ENCODE measurements at places on chromosomes 1 and 21.

GRCh38 chr21:37164742-37165141, 91.7 kb downstream of the TTC3 start:
- H3K27ac ChIP-seq: no peak overlapping the region
- peaks cover 3% of the 10 kb centered on the region for H3K4me1 ChIP-seq
- H3K27me3 ChIP-seq: no peaks in the 10 kb centered on the region
- H3K36me3 ChIP-seq: 0 out of 2 replicates have a peak, but pooled peaks cover 11% of the 10 kb centered on the region

- no peak overlapping the region for H3K4me3 ChIP-seq
- no peaks in the 10 kb centered on the region for H3K36me3 ChIP-seq
- no peak for DNase-seq
- peaks cover 41% of the 10 kb centered on the region for H3K4me1 ChIP-seq
- no peaks in the 10 kb centered on the region for H3K27me3 ChIP-seq
Measured at GRCh38 chr1:52659356-52659755, 26.4 kb downstream of the SHISAL2A start.

DNA sequence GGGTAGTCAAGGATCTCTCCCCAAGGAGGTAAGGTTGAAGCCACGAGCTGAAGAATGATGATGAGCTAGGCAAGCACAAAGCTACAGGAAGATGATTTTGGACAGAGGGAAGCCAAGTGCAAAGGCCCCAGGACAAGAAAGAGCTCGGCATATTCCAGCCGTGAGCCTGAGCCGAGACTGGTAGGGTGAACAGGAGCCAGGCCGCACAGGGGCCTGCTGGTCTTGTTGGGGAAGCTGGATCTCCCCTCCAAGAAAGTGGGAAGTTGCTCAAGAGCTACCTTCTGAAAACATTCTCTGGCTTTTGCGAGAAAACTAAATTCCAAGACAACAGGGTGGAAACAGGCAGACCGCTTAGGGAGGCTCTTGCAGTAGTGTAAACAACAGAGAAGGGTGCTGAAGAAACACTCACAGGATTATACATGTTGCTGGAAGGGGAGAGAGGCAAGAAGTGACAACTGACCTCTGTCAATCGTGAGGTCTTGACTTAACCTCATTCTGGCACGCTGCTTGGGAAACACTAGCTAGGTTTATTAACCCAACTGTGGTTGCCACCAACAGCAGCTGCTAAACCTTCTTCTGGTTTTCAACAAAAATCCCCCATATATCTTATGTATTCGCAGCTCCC, 625.2 kb downstream of the SMYD3 start:
- no peak overlapping the region for H3K4me3 ChIP-seq
- no peak overlapping the region for H3K27ac ChIP-seq
- H3K36me3 ChIP-seq: peaks cover 10% of the 10 kb centered on the region
- H3K27me3 ChIP-seq: no peaks in the 10 kb centered on the region
- peaks cover 3% of the 10 kb centered on the region for H3K4me1 ChIP-seq
- no peak for DNase-seq

GRCh38 chr21:37183749-37184148, 83.4 kb downstream of the VPS26C start:
- H3K4me1 ChIP-seq: no peaks in the 10 kb centered on the region
- no peak for DNase-seq
- H3K27ac ChIP-seq: no peak overlapping the region
- H3K4me3 ChIP-seq: no peak overlapping the region
- no peaks in the 10 kb centered on the region for H3K27me3 ChIP-seq

DNA sequence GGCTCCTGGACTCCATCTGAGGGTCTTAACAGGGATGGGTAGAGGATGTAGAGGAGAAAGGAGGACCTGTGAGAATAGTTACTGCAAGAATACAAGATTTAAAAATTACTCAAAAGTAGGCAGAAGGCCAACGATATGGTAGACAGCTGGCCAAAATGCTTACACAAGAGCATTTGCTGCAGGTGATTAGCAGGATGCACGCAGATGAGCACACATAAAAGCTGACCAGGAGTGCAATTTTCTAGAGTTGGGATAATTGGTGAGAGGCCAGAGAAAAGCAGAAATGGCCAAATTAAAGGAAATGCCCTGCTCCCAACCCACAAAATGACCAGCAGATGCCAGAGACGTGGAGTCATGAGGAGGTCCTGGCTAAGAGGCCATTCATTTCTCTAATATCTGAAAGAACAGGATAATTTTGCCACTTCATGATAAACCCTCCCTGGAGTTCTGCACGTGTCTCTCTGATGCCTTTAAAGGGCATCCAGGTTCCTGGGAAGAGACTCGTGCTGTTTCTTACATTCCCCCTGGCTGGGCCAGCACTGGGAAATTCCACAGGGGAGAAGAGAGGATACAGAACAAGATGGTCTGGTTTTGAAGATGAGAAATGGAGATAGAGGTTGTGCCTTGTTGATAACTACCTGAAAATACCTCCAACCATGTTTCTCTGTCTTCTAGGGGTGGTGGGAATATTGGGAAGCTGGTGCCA, 62.3 kb upstream of the KCNA3 start:
- H3K27ac ChIP-seq: no peak overlapping the region
- H3K27me3 ChIP-seq: peaks cover 36% of the 10 kb centered on the region
- no peak for DNase-seq
- no peak overlapping the region for H3K4me3 ChIP-seq
